ENCODE measurements at places on chromosomes 13 and 19.

DNA sequence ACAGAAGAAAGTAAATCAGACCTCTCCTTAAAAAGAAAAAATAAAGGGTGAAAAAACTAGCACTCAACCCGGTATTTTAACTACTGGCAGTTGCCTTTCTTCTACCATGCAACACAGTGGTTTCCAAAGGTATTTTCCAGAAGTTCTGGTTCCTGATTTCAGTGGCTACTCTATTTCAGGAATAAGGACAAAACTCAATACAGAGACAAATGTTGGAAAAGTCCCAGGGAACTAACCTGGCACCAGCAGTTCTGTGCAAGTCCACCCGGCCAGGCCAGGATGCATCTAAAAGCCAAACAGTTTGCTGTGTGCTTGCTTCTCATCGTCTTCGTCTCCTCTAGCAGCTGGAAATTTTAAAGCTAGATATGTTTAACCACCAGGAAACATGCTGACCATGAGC lies 52.5 kb downstream of the FOXO1 start:
- DNase-seq: no peak

- DNase-seq: peak; percentile 53
These were observed at the start of gene GRAMD1A for GRCh38 chr19:34999498-35000337. GRAMD1A (plus strand) TSS chr19:35000323; CDS start chr19:35000479, 156 bp downstream.

- no peak for DNase-seq
These were observed 1113.4 kb upstream of the MIR17HG start for GRCh38 chr13:90233933-90234672.

DNA sequence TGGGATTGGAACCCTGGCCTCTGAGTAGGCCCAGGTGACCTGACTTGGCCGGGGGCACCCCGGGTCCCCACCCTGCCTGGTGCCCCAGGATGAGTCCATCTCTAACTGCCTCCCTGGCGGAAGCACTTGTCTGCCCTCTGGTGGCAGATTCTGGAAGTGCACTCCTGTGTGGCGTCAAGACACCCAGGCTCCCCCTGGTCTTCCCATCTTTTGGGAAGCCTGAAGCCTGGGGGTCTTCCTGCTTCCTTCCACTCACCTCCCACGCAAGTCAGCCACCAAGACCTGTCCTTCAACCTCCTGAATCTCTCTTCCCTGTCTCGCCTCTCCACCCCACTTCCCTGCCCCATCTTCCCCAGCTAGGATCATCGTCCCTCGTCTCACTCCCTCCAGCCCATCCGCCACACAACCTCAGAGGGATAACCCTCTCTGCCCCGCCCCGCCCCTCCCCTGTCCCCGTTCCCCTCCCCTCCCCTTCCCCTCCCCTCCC lies 7.4 kb downstream of the RABAC1 start:
- peak; percentile 86 for DNase-seq

DNA sequence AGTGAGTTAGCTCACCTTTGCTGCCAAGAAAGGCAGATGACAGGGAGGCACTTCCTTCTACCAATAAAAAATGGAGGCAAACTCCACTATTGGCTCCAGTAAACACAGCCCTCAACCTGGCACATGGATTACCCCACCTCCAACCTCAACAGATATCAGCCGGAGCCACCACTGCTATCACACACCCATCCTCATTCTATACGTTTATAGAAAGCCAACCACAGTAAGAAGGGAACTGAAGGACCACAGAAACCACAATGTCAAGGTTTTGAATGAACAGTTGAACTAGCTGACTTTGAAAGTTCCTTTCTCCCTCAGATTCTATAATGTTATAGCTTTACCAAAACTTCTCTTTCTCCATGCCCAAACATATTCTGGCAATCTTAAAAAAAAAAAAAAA lies 526.2 kb downstream of the UQCRFS1 start:
- DNase-seq: no peak

DNA sequence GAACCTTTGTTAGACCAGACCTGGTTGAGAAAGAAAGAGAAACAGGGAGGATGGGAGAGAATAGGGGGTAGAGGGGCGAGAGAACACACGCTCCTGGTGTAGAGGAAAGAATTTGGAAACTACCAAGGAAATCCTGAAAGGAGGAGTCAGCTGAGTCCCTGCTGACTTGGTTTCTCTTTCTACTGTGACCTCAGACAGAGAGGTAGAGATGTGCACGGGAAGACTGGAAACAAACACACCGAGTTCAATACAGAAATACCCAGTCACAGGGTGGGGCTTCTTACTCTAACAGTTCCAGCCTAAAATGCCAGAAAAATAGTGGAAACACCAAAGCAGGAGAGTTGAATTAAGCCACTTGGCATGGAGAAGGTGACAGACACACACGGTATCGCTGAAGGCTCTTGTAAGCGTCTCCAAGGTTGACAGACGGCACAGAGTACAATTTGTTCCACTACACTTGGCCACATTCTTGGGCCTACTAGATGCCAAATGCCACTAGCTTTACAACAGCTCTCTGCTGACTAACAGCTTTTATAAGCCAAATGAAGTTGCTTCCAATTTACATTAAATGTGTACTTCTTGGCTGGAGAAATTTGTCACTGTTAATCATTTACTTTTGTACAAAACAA lies 28.1 kb downstream of the LATS2 start:
- no peak for DNase-seq

- no peak for DNase-seq
These were observed 113.0 kb downstream of the ATP11A start for GRCh38 chr13:112802802-112803195.

DNA sequence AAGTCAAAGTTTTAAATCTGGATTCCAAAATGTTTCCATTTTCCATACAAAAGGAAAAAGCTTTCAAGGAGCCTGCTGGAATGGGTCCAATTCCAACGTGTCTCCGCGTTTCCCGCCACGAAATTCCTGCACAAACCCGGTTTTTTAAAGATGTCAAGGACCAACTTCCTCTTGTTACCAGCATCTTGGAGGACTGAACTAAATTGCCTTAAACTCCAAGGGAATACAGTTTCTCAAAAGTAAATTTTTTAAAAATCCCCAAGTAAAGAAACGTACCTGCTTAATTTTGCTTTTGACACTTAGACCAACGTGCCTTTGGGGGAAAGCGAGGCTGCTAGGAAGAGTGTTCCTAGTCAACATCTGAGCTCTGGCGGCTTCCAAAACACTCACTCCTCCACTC lies 12.3 kb upstream of the SOX1 start:
- no peak for DNase-seq

DNA sequence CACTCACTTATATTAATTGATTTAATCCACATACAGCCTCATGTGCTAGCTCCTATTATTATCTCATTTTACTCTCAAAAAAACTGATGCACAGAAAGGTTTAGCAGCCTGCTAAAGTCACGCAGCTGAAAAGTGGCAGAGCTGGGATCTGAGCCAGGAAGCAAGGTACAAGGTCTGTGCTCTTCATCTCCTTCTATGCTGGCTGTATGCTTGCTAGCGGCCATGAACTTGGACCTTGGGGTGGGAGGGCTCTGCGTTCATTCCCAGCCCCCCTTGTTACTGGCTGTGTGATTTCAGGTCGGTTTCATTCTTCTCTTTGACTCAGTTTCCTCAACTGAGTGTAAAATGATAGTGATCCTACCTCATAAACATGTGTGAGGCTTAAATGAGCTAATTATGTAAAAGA lies 69.8 kb downstream of the ALOX5AP start:
- no peak for DNase-seq

DNA sequence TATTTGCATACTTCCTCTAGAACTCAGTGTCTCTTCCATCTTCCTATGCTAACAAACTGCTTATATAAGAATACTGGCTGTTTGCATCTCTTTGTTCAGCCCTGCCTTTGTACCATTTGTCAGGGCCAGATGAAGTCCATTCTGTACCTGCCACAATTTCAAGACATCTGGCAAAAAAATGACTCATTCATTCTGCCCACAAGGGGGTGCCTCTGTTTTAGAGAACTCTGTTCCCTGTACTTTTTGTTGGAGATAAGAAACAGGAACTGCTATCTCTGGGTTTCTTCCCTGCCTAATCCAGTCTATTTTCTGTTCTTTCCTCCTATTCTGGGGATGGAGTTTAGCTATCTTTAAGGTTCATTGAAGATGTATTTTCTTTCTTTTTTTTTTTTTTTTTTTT lies 23.0 kb downstream of the ZNF568 start:
- DNase-seq: no peak

GRCh38 chr13:107370015-107370785 lies 802.3 kb upstream of the ARGLU1 start:
- DNase-seq: no peak

DNA sequence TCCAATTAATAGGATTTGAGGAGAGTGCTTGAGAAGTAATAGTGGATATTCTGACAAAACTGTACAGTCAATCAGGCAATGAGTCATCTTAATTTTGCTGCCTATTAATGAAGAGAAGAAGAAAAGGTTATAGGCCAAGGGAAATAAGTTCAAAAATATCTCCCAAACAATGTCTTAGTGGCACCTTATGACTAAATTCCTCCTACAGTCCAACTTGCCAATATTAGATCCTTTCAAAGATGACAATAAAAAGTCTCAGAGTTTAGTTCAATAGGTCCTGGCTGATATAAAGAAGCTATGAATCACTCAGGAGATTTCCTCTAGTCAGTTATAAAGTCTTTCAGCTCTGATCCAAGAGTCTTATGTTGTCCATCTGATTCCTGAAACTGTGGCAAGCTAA lies 27.9 kb downstream of the UGGT2 start:
- no peak for DNase-seq

DNA sequence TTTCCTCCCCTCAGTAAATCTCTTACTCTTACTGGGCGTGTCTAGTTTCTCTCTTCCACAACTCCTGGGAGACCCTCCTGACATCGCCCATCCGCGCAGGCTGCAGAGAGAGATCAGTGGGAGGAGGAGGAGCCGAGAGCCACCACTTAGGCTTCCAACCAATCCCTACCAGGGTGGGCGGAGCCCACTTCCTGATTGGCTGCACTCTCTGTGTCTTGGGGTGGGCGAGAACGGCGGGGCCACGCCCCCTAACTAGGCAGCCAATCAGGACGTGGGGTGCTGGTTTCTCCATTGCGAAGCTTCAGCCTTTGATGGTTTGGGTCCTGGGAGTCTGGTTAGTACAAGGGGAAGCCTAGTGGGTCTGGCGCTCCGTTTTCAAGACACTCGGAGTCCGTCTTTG lies at the start of gene PMIS2:
Gene PMIS2, plus strand, starts transcription at position 326 of the 400 bp plus-strand sequence. CDS start 87 bp downstream, outside the sequence.
- no peak for DNase-seq

GRCh38 chr13:110638814-110639806 lies 23.8 kb downstream of the NAXD start:
- DNase-seq: no peak

DNA sequence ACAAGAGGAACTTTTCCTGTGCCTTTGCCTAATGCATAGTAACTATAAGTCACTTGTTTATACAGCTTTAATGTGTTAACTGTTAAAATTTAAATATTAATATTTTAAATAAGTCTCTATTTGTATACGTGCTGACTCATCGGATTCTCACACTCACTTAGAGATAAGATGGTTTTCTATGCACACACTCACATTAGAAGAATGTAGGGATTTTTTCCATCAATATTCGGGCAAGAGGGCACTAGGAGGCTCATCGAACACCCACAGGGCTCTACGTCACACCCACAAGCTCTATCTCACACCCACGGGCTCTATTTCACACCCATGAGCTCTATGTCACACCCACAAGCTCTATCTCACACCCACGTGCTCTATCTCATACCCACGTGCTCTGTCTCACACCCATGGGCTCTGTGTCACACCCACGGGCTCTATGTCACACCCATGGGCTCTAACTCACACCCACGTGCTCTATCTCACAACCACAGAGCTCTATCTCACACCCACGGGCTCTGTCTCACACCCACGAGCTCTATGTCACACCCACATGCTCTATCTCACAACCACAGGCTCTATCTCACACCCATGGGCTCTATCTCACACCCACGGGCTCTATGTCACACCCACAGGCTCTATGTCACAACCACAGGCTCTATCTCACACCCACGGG lies 73.4 kb downstream of the COL4A2 start:
- DNase-seq: no peak

DNA sequence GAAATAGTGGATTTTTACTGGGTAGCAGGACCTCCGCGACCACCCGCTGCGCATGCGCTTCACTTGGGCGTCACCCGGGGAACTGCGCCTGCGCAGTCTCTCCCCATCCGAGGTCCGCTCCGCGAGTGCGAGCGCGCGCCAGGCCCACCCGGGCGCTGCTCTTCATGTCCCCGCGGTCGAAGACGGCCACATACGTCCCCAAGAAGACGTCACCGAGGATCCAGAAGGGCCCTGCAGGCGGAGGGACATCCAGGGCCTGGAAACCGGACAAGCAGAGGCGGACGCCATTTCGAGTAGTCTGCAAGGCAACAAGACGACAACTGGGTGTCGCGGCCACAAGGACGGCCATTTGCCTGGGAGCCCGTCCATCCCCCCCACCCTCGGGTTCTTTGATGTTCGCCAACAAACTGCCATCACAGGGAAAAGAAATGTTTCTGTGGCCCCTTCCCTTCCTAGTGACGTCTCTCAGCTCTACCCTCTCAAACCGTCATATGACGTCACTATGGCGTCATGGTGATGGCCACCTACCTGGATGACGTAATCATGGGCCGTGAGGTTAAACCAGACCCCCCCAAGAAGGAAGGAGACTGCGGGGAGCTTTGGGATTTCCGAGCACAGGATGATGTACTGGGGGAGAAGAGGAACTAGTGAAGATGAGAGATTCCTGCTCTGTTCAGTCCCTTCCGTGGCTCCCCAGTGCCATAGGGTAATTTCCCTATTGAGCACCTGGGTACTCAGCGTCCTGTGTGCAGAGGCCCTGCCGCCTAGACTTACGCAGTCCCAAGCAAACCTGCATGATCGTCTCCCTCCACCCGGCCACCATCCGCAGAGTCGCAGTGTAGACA lies 6.7 kb downstream of the NAPSA start:
- peak; percentile 55 for DNase-seq

- no peak for DNase-seq
These were observed 24.1 kb downstream of the SHANK1 start for GRCh38 chr19:50695251-50696093.

DNA sequence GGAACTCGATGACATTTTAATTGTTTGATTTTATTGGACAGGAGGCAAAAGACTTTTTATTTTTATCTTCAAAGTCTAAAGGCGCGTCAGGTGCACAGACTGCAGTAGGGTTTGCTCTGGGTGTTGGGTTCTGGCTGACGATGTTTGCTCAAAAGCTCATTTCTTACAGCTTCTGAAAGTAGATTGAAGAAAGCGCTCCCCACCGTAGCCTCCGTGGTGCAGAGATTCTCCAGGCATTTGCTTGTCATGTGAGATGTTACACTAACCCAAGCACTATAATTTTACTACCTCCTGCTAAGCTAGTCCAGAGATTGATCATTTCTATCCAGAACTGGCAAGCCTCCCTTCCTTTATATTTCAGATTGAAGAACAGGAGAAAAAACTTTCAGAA lies 14.5 kb upstream of the ATP11A start:
- DNase-seq: no peak
